ENCODE measurements at places on chromosomes 7 and 10. TPM values are rescaled to one million over a fixed set of nuclear protein-coding genes. Genes with fewer than 3 reads are reported as not detected.

Gene BNIP3
- total RNA-seq: 356 TPM

Gene NAMPT
- total RNA-seq: 186 TPM

Gene PCLO
- 0.59 TPM for total RNA-seq

Gene ADAM22
- total RNA-seq: 1.8 TPM

Gene ABCB4
- 0.30 TPM for total RNA-seq

Gene ST7
- total RNA-seq: 20.3 TPM

Gene POMZP3
- 0.88 TPM for total RNA-seq

Gene ERVW-1
- total RNA-seq: not detected

Gene DDC
- not detected for total RNA-seq

Gene FKBP9
- total RNA-seq: 320 TPM
